ENCODE measurements at places on chromosomes 11 and 22. TPM values are rescaled to one million over a fixed set of nuclear protein-coding genes. Genes with fewer than 3 reads are reported as not detected.

DNA sequence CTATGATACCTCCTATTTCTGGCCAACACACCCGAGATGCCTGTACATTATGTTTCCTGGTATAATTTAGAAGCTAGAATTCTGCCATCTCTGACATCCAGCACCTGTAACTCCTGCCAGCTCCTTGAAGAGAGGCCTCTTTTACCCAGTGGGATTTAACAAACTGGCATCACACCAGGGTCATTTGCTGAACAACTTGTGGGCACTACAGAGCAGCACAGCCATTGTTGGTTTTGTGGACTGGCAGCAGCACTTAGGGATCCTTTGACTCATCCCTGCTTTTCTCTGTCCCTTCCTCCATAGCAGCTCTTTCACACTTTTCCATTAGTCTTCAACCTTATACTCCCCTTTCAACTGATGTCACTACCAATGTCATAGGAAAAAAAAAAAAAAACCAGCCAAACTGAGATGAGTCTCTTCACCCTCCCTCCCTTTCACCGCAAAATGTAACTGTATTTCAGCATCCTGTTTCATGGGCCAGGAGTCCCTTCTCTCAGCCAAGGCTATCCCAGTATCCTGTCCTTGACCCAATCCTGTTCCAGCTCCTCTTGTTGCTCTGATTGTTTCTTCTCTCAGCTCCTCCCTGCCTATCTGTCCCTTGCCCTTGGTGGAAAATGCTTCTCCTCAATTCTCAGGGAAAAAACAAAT, 68.7 kb downstream of the PPFIBP2 start:
- DNase-seq: no peak

GRCh38 chr11:125433454-125434121, 62.5 kb downstream of the FEZ1 start:
- no peak for DNase-seq

DNA sequence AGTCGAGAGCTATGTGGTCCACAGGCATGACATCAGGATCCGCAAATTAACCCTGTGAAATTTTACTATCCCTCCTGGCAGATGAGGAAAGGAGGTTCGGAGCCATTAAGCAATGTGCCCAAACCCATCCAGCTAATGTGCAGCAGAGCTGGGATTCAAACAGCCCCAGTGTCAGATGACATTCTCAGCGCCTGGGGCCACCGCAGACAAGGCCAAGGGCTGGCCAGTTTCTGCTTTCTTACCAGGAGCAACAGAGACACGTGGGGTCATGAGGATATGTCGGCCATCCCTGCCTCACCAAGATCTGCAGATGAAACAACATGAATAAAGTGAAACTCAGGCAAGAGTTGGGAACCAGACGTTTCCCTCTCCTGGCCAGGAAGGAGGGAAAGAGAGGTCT, 110.2 kb downstream of the TENM4 start:
- DNase-seq: no peak

- DNase-seq: no peak
Observed at GRCh38 chr11:122632181-122632824, 23.2 kb upstream of the UBASH3B start.

DNA sequence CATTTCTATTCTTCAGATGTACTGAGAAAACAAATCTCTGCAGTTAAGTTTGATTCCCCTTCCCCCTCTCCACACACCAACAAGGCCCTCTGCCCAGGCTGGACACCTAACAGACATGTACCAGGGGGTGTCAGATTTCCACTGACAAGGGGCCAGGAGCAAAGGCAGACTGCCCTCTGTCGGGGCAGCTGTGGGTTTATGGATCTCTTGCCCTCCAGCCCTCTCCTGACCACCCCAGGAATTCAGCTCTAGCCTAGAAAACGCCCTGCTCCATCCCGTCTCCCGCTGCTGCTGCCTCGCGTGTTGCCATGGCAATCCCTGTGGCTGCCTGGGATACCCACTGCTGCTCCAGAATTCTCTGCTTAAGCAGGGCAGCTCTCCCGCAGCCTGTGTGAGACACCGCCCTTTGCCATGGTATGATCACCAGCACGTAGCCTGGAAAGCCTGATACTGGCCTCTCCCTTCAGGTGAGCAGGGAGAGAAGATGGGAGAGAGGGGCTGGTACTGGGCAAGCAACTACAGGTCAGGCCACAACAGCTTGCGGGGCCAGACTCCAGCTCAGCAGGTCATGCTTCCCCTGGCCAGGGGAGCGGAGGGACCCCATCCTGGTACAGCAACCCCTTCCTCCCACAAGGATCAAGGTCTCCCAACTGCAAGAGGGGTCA, 41.6 kb downstream of the BUD13 start:
- DNase-seq: no peak

DNA sequence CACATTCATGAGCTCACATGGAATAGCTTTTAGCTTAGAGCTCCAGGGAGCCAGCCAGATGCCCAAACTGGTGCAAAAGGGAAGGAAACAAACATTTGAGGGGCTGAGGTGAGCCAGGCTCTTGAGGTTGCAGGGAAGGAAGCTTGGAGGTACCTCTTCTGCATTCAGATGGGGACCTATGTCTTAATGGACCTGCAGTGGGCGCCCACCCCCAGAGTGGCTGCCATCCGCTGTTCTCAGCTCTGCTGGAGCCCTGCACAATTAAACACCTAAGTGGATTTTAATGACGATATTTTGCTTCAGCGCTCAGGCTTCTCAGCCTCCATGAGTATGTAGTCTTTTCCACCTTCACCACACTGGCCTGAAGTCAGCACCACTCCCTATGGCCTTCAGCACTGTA, 100.8 kb downstream of the LDLRAD3 start:
- DNase-seq: no peak

OR4X1 gene
- polyA plus RNA-seq: not detected

BBOX1 gene
- polyA plus RNA-seq: 0.10 TPM

- DNase-seq: no peak
Observed at GRCh38 chr11:60711276-60711675, 11.9 kb downstream of the MS4A8 start.

- DNase-seq: peak; percentile 17
Observed at GRCh38 chr11:9138612-9139579, 47.5 kb upstream of the SCUBE2 start.

OR51E1 gene
- 0.36 TPM for polyA plus RNA-seq

DNA sequence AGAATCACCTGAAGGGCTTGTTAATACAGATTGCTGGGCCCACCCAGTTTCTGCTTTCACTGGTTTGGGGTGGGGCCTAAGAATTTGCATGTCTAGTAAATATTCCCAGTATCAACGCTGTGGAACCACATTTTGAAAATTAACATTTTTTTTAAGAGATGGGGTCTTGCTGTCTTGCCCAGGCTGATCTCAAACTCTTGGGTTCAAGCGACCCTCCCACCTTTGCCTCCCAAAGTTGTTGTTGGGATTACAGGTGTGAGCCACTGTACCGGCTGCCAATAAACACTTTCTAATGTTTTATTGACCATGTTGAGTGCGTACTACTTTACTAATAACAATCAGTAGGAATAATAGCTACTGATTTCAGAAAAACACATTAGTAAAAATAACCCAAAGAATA, 2.5 kb downstream of the EIF4G2 start:
- no peak for DNase-seq

BEST1 gene
- polyA plus RNA-seq: 5.0 TPM

- DNase-seq: no peak
Observed at GRCh38 chr22:37472418-37473006, 13.7 kb downstream of the MFNG start.

DNA sequence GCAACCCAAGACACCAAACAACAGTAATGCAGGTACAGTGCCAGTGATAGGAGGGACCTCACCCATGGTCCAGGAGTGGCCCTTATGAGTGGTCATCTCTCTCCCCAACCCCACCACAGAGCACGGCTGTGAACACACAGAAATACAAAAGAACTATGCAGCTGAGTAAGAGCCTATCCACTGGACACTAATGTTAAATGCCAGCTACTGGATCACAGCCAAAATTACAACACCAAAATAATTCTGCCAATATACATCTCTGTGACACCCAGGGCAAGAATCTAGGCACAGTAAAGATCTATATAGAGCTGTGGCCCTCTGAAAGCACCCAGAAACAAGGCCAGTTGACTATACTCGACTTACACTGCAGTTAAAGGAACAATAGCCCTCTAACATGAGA, 22.8 kb upstream of the GPR83 start:
- DNase-seq: no peak

GLYATL1 gene
- polyA plus RNA-seq: 5.1 TPM

GRCh38 chr11:76638270-76639197, 32.0 kb downstream of the LRRC32 start:
- no peak for DNase-seq

GRCh38 chr22:39498368-39498767, 3.7 kb upstream of the MIEF1 start:
- DNase-seq: no peak

GRCh38 chr11:85694385-85694980, 8.5 kb upstream of the CCDC89 start:
- DNase-seq: no peak

DNA sequence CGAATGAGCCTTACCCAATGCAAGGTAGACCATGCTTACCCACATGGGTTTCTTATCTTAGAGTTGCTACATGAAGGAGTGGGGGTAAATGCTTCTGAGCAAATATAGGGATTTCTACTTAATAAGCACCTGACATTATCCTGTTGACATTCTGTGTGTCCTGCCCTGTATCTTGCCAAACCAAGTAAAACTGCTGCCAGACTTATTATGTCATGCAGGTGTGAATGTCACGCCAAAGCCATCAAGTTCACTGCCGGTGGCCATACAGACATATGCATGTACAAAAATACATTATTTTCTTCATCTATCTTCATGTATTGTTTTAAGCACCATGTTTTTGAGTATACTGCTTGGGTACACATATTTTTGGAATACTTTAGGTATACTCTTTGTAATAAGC, 70.2 kb downstream of the NOX4 start:
- no peak for DNase-seq

APOBEC3G gene
- polyA plus RNA-seq: 17.5 TPM

DNA sequence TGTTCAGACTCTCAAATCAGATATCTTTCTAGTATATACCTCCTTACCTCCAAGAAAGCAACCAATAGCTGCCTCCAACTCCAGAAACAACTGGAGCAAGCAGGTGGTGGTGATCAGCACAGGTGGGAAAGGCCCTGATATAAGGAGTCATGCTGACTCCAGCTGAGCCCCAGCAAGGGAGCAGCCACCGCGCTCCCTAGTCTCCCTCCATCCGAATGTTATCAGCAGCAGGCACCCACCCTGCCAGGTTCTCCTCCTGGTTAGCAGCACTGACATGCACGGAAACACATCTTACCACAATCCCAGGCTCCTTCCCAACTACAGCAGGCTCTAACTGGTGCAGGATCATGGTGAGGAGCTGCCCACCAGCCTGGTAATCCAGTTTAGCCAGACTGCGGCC, 18.5 kb upstream of the STK33 start:
- DNase-seq: no peak

DNA sequence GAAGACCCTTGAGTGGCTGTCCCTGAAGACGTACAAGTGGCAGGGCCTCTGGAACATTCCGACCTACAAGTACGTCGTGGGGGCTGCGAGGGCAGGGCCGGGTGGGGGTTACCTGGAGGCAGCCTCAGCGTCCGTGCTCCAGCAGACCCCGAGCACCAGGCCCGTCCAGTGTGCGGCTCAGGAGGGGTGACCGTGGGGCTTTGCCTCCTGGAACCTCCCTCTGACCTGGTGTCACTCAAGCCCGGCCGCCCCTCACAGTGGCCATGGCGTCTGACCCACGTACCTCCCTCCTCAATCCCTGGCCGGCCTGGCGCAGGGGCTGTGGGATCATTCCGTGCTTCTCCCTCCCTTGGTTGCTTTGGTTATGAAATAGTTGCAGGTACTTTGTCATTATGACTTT, 18.5 kb downstream of the RNH1 start:
- DNase-seq: no peak

GRCh38 chr11:31102875-31103274, 266.7 kb downstream of the DCDC1 start:
- DNase-seq: no peak

DNA sequence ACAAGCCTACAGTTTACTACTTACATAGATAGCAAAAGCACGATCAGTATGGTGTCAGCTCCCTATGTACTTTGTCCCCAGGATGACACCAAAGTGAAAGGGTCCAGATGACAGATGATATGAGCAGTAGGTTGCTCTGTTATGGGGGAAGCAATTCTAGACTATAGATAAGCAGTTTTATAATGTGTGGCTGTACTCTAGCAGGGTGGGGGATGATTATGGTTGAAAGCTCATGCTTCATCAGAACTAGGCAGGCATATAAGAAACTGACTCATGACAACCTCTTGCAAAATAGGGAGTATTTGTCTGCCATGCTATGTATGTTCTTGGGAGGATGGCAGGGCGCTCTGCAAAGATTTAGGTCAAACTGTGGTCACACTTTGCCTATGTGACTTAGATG, 158.2 kb upstream of the ZBED5 start:
- no peak for DNase-seq

DNA sequence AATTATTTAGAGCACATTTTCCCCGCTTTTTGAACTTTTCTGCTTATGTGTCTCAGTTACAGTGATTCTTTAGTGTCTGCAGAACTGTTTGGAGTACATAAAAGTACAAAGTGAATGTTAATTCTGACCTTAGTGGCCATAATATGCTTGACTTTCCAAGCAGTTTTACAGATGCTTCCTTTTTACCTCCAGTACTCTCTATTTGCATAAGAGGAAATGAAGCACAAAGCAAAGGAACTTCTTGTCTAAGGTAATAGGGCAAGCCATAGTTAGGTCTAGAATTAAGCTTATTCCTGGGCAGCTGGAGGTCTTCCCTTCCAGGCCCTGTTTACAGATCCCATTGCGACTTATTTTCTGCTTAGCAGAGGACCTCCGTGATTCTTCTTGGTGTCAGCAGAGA, 3.6 kb downstream of the GTPBP1 start:
- no peak for DNase-seq

RBM4 gene
- 232 TPM for polyA plus RNA-seq

DNA sequence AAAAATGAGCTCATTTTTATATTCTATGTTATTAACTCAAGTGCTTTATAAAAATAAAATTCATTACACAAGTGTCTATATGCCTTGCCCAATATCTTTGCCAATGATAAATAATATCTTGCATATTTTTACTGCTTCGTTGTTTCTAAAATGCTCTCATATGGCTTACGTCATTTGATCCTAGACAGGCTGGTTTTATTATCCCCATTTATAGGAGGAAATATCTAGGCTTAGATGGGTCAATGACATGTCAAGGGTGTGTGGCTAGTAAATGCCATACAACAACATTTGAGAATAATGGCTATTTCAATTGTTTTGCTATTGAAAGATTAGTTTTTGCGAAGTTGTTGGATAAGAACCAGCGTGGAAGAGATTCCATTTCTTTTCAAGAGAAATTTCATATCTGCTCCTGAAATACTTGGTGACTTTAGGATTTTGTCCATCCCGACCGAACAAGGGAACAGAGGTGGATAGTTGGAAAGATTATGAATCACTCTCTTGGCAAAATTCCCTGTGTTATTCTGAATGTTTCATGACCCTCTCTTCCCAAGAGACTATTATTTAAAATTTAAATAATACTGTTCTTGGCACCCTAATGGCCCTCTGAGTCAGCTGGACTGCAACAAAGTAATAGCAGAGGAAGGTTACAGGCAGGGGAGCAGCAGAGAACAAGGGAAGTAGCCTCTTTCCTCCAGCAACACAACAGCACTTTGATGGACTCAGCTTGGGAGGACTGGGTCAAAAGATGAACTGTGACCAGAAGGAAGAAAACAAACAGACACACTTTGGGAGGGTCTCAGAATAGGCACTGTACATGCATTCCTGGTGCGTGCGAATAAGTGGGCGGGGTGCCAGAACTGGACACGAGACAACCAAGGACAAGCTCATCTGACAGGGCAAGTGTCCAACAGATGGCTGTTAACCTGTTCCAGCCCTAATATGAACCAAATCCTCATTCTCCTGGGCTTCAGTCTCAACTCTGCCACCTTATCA, 94.5 kb downstream of the ME3 start:
- DNase-seq: no peak

GRCh38 chr11:132670921-132671675, 861.2 kb downstream of the OPCML start:
- no peak for DNase-seq

APOL5 gene
- polyA plus RNA-seq: not detected

All from right lung (tissue), 10 donors.